ENCODE measurements at places on chromosomes 4 and X.
A peak's percentile ranks its signal among the peaks of the same experiment; 100 is the strongest.

DNA sequence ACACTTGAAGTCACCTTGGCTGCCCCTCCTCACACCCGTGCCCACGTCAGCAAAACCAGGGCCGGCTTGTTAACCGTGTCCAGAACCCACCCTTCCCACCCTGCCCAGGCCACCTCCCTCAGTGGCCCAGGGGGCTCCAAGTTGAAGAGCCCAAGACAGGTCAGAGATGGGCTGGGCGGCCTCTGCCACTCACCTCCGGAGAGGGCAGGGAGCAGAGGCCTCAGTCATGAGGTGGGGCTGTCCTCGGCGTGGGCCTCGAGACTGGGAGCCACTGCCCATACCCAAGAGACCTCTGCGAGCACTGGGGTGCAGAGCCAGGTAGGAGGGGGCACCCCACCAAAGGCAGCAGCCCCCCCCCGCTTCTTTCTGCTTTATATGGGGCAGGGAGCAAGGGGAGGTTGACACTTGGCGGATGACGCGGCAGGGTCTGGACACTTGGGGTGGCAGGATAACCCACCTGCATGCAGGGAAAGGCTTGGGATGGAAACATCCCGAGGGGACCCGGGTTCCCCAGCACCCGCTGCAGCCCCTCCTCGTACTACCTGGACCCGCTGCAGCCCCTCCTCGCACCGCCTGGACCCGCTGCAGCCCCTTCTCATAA is 38.0 kb upstream of the SPON2 start:
- no peak for DNase-seq

DNA sequence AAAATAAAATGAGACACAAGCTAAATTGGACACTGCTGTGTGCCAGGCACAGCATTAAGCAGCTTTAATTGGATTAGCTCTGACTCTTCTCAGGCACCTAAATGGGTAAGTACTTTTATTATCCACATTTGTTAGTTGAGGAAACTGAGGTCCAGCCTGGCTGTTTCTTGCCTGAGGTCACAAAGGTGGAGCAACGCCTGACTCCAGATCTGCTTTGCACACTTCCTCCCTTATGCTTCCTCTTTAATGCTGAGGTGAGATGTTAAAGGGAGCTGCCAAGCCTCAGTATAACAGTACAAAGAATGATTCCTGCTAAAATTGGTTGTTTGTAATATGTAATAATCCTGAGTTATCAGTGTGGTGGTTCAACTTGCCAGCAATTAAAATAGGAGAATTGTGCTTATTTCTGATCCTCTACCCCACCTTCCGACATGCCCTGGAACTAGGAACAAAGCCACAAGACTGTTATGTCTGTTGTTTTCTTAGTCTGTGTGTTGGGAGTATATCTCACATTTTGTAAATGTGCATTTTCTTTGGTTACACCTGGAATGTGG is 74.4 kb downstream of the AFF1 start:
- DNase-seq: no peak

- no peak for DNase-seq
Measured at GRCh38 chr4:39043058-39043860, 11.1 kb upstream of the TMEM156 start.

DNA sequence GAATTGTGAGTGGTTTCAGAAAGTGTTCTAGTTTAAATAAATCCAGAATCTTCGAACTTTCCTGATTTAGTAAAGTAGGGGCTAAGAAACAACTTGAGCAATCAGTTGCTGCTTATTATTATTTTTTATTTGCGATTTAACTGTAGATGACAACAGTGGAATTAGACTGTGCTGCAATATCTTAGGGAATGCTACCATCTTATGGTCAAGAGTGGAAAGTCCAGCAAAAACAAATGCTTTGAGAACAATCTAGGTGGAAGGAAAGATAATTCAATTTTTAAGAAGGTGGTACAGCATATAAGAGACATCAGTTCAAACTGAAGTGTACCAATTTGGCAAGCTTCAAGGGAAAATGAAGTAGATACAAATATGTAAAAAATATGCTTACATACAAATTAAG is 73.3 kb downstream of the CYLC1 start:
- no peak for DNase-seq

- DNase-seq: no peak
Measured at GRCh38 chrX:15676886-15677285, 12.3 kb upstream of the CLTRN start.

GRCh38 chr4:167787231-167787630 is 305.1 kb upstream of the ANXA10 start:
- DNase-seq: no peak

GRCh38 chr4:5383191-5383980 is 325.0 kb downstream of the EVC2 start:
- DNase-seq: no peak

DNA sequence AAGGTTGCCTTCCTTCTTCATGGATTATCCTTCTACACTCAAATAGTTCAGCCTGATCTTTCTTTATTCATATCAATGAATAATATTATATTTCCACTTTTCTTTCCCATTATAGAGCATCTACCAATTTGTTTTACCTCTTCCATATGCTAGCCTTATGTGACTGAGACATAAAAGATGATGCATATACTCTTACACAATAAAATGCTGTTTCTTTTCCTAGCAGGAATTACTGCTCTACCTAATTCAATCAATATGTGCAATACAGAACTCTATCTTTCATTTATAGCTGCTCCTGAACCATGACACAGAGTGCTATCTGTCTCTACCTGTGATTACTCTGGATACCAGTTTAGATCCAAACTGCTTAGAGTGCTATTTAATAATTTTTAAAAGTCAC is 2334.0 kb downstream of the PCDH7 start:
- no peak for DNase-seq

- no peak for DNase-seq
Measured at GRCh38 chr4:41655177-41655576, 93.3 kb downstream of the PHOX2B start.

DNA sequence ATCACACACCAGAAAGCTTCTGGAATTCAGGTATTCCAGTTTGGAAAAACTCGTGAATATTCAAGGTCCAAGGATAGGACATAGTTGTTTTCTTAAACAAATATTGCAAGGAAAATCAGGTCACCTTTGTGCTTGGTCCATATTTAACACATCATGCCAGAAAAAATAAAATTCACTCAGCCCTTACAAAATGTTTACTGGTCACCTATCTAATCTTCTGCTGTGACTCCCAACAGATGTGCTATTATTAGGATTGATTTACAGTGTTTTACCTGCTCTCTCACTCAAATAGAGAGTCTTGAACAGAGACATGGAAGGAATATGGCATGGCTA is 9.5 kb downstream of the CSN3 start:
- DNase-seq: no peak

DNA sequence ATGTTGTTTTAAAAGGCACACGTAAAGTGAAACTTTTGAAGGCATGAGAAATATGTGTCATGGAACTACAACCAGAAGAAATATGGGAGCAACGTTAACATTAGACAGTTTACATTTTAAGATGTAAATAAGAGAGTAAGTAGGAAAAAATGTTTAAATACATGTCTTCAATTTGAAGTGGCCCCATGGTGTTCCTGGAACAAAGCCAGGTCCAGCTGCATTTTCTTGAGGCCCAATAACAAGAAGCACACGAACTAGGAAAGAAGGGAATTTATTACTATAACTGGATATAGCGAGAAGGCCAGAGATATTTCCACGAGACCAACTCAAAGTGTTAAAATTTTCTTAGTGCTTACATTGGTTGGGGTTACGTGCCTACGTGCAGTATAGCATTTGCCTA is 458.1 kb downstream of the KCTD8 start:
- no peak for DNase-seq

DNA sequence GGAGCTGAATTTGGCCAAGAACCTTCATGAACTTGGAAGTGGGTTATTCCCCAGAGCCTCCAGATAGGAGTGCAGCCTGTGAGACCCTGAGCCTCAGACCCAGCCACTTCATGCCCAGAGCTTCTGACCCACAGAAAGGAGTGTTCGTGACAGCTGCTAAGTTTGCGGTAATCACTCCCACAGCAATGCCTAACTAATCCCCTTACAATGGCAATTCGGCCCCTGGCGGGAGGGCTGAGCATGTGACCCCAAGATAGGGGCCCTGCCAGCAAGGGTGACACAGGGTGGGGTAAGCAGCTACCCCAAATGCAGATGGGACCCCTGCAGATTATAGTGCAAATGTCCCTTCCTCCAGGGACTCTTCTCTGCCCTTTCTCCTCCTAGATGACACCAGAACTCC is 22.5 kb downstream of the PNMA6E start:
- DNase-seq: no peak

DNA sequence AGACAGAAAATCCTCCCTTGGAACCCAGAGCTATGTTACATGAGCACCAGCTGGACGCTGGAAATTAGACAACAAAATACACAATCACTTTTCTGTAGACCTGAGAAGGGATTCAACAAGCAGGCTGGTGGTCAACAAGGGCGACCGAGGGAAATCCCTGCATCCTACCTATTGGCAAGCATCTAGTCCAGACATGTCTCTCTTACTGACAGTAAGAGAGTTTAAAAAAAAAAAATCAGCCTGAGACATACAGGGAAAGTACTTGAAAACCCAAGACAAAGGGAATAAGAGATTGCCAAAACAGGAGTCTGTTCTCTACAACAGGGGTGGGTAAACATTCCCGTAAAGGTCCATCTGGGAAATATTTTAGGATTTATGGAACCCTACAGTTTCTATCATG is 108.0 kb downstream of the KDR start:
- DNase-seq: no peak

GRCh38 chrX:10079231-10079630 is 77.5 kb upstream of the CLCN4 start:
- DNase-seq: no peak

DNA sequence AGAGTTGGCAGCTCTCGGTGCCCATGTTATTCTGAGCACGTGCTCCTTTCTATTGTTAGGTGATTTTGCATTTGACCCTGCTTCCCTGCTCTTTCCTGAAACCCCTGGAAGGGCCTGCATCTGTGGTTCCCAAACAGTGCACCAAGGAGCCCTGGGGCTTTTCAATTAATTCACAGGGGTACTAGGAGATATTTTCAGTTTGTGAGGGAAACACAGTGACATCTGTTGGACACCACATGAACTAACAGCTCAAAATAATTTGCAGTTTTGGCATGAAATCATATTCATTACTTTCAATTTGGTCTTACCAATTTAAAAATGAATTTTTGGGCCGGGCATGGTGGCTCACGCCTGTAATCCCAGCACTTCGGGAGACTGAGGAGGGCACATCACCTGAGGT is 156.6 kb downstream of the GATB start:
- no peak for DNase-seq

GRCh38 chr4:113645771-113646441 is 115.6 kb downstream of the CAMK2D start:
- DNase-seq: no peak

DNA sequence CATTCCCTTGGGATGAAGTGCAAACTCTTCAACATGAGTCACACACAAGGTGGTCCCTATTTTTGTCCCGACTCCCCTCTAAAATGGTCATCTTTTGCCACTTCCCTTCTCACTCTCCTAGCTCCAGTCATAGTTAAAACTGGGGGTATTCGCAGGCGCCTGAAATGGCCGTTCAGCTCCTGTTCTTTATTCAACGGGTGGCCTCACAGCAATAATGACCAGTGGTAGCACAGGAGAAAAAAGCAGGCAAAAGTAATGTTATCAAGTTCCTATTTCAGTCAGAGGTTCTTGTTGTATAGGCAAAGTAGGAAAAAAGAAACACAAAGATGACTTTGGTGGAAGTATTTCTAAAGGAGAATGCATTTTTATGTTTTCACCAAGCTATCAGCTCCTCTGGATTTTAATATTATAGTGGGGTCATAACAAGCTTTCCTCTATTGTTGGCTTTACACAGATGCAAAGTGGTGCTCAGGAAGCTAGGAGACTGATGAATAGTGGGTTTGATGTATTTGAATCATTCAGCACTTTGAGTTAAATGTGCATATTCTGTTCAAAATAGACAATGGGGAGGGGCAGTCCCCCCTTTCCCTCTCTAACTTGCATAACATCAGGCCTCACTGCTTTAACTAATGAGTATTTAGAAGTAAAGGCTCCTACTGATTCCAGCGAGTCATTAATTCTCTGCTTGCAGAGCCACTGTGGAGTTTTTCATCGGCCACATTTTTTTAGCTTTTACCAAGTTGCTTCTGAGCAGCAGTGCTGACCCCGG is 171.2 kb upstream of the NDP start:
- no peak for DNase-seq

GRCh38 chr4:158805635-158806471 is 37.0 kb downstream of the FNIP2 start:
- DNase-seq: no peak

GRCh38 chr4:148214529-148215166 is 227.6 kb downstream of the NR3C2 start:
- DNase-seq: no peak

DNA sequence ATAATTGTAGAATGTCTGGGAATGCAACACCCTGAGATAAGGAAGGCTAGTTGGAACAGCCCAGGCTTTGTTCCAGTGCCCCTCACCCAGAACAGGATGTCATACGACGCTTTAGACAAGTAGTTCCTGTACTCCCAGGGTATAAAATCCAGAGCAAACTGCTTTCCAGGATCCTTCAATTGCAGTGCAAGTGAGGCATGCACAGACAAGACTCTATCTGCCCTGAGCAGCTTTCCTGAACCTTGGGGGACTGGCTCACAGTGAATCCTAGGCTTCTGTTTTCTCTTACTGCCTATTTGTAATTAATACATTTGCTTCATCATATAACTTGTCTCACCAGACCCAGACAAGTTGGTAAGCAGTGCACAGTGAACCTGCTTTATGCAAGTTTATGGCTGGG is 48.4 kb upstream of the IL9R start:
- DNase-seq: no peak

GRCh38 chrX:130268449-130269170 is at the start of gene ZNF280C:
Gene ZNF280C, minus strand, starts transcription at chrX:130268899. Its CDS starts 8,450 bp downstream, at chrX:130260449.
- peak; percentile 90 for DNase-seq

- no peak for DNase-seq
Measured at GRCh38 chr4:72468904-72469502, 100.0 kb downstream of the ADAMTS3 start.

- DNase-seq: no peak
Measured at GRCh38 chrX:103681443-103681842, 5.1 kb downstream of the MORF4L2 start.

DNA sequence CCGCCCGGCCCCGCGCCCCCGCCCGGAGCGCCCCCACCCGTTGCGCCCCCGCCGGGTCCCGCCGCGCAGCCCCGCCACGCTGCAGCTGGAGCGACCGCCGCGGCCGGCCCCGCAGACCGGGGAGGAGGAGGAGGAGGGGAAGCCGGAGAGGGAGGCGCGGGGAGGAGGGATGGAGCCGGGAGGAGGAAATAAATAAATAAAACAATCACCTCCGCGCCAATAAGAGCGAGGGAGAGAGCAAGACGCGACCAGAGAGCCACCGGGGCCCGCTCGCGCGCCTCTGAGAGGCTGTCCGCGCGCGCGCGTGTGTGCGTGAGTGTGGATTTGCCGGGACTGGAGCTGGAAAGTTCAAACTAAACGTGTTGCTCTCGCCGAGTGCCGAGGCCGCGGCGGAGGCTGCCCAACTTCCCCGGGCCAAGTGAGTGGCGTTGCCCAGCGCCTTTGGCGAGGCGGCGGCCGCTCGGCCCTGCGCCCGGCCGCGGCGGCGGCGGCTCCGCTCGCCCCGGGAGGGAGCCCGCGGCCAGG is 2184.4 kb upstream of the TENM3 start:
- DNase-seq: no peak

GRCh38 chr4:89245459-89245858 is 62.1 kb downstream of the GPRIN3 start:
- no peak for DNase-seq

- no peak for DNase-seq
Measured at GRCh38 chr4:188417181-188417580, 277.9 kb downstream of the TRIML1 start.
